ENCODE measurements at places on chromosomes 1 and 21.

DNA sequence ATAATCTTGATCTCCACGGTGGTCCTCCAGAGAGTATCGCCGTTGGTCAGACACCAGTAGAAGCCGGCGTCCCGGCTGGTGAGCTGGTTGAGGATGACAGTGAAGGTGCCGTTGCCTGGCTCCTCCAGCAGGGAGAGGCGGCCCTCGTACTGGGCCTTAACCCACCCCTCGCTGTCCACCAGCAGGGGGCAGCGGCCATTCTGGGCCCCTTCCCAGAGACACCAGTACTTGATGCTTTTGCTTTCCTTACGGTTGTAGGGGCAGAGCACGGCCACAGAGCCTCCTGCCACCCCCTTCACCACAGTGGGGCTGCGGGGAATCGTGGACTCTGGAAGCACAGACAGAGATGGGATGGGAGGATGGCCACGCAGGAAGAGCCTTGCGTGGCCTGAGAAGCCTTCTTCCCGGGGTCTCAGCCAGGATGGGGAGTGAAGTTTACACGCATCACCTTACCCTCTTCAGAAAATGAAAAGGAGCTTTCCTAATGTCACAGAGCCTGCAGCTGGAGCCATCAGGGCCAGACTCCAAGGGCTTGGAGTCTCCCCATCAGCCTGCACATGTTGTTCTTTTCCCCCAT lies 10.7 kb downstream of the PIGR start:
- DNase-seq = no peak

GRCh38 chr1:9882296-9882944 lies 27.6 kb downstream of the CTNNBIP1 start:
- DNase-seq = no peak

DNA sequence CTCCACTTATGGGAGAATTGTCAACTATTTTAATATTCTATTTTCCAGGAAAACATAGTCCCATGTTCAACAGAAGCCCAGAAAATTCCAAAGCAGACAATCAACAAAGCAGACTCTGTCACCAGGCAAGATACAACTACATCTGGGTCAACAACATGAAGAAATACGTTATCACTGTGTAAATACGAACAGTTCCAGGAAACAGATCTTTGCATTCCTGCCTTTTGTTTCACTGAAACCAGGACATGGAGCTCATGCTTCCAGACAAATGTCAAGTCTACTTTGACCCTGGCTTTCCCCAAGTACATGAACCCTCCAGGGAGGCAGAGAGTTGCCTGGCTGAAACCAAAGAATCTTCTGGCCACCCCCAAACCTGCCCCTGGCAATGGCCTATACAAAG lies 106.7 kb downstream of the SETD4 start:
- no peak for DNase-seq

DNA sequence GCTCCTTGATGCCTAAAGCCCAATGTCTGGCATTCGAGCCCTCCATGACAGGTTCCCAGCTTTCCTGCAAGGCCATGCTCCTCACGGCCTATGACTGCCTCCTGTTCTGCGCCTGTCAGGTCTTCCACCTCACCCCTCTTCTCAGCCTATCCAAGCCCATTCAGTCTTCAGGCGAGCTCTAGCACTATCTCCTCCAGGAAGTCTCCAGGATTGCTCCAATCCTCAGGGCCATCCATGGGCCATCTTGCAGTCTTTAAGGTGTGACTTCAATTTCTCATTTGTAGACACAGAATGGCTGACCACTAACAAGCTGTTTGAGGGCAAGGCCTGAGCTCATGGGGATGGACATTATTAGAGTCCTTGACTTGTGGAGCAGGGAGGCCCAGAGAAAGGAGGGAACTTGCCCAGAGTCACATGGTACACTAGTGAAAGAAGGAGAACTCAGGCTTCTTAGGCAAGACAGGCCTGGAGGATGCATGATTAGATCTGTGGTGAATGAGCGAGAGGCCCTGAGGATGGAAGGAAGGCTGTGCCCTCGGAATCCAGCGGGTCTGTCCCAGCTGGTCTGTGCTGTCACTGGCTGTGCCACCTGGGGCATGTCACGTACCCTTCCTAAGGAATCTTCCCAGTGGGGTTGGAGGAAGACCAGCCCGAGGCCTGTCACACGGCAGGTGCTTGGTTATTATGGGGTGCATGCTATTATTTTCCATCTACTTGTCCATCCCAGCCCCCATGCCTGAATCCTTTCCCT lies 1.2 kb upstream of the ACOT11 start:
- no peak for DNase-seq

DNA sequence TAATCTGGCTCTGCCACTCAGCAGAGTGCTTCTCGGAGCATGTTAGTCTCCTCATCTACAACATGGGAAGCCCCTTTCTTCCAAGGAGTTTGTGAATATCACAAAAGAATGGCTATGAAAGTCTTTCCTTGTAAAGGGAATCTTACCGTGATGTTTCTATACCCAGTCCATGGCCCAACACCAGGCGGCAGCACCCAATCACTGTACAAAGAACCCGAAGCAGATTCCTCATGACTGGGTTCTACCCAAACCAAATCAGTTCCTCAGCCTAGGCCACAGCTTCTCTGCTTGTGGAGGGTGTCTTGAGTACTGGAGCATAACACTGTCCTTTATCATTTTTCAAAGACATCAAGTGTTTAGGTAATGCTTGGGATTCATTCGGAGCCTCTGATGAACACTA lies 16.6 kb upstream of the SLFNL1 start:
- no peak for DNase-seq

GRCh38 chr1:12059226-12059625 lies 3.9 kb upstream of the TNFRSF8 start:
- no peak for DNase-seq

DNA sequence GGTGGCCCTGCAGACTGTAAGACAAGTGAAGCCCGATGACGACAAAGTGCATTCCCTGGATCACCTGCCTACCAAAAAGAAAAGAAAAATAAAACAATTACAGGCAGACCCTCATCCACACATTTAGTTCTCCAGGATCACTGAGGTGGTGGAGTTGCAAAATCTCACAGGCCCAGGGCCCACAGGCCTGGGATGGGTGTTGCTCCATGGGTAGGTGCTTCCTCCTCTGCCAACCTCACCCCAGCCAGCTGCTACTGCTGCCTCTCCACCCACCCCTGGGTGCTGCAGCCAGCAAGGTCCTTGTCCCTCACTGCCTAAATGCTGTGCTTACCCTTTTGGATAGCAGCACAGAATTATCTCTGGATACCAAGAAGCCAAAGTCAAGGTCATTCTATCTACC lies 146.4 kb upstream of the GALNT2 start:
- DNase-seq = no peak

GRCh38 chr1:89298461-89298860 lies 25.8 kb upstream of the GBP5 start:
- no peak for DNase-seq

DNA sequence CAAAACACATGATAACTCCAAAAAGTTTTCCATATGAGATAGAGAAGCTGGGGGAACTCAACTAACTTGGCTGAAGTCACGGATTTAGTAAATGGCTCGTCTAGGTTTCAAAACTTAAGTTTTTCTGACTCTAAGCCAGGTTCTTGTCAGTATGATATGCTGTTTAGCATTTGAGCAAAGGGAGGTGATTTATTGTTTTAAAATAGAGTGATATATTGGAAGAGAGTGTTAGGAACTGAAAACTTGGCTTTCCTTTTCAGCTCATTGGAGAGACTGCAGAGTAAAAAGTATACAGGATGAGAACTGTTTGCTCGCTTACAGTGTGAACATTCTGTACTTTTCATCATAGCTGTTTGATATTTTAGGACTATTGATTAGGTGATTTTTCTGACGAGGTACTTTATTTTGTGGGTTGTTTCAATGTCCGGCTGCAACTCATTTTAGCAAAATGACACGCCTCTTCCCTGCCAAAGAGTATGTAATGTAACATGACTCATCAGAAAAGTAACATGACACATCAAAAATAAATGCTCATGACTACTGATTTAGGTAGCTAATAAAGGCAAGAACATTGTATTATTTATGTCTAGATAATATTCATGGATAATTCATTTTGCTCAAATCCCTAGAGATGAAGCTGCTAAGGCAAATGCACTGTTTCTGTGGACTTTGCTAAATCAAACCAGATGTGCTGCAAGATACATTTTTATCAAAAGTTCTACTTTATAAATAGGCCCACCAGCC lies 355.1 kb downstream of the GPATCH2 start:
- DNase-seq = no peak

- DNase-seq = no peak
These were observed 85.7 kb upstream of the CCDC190 start for GRCh38 chr1:162946701-162947100.

- DNase-seq = no peak
These were observed 10.8 kb downstream of the AHDC1 start for GRCh38 chr1:27592931-27593677.

DNA sequence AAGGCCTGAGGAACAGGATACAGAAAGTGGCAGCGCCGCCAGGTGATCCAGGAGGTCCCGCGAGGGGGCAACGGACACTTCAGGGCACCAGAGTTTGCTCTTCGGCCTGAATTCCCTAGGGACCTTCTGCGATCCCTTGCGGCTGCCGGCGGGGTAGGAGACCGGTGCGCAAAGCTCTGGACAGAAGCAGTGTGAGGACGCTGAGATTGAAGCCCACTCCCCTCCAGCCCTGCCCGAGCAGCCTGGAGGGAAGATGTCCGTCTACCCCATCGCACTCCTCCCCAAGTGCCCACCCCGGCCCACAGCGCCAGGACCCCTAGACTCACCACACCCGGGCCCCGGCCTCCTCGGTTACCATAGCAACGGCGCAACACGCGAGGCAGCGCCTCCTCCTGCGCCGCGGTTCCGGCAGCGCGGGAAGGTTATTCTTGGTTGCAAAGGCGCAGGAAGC lies at the start of gene ANKRD45:
ANKRD45 (minus strand) TSS at position 361 of the 451 bp plus-strand sequence. CDS start 10,433 bp downstream, outside the sequence.
- DNase-seq = peak; percentile 80

DNA sequence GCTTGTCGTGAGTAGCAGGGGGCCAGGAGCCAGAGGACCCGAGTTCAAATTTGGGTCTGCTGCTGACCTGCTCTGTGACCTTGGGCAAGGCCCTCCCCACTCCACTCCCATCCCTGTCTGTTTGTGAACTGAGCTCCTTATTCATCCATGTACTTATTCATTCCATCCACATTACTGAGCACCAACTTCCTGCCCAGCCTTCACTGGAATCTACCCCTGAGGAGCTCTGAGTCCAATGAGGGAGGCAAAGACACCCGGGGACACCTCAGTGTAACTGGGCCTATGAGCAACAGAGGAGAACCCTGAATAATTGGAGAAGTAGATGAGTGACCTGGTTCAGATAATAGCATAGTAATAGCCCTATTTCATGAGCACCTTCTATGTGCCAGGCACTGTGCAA lies 8.9 kb downstream of the BSND start:
- DNase-seq = no peak

GRCh38 chr1:22271847-22272801 lies 129.2 kb upstream of the WNT4 start:
- no peak for DNase-seq

- DNase-seq = no peak
These were observed 66.9 kb upstream of the PRDX6 start for GRCh38 chr1:173410133-173410793.

GRCh38 chr1:162169031-162169790 lies 99.7 kb downstream of the NOS1AP start:
- DNase-seq = no peak

DNA sequence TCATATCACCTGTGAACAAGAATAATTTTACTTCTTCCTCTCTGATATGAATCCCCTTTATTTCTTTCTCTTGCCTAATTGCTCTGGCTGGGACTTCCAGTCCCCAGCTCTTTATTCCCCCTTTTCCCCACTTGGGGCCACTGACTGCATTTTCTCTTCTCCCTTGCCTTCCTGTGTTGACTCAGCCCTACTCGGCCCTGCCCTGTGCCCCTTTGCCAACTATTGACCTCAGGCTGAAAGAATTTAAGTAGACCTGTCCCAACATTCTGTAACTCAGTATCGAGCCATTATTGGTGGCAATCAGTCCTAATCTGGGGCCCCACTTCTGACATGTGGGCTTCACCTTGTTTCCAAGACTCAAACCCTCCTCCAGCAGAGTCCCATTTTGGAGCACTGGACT lies 60.6 kb upstream of the STUM start:
- no peak for DNase-seq

GRCh38 chr1:223189903-223190724 lies 47.1 kb upstream of the TLR5 start:
- no peak for DNase-seq

GRCh38 chr1:56137521-56138505 lies 441.6 kb downstream of the PLPP3 start:
- DNase-seq = no peak

DNA sequence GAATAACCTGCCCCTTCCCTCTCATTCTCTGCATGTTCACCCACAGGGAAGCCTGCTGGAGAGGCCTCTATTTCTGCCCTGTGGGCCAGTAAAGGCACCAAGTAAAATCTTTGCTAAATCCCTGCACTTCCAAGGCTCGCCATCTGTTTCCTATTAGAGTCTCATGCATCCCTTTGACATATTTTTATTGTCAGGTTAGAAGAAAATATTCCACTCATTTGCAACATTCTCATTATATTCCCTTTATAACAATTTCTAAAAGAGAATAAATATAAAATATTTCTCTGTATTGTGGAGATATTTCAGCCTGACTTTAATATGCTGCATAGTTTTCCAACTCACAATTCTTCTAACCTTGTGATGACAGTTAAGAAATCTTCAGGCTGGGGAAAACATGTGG lies 340.4 kb upstream of the VAMP3 start:
- no peak for DNase-seq

GRCh38 chr1:184395937-184396480 lies 9.2 kb downstream of the C1orf21 start:
- DNase-seq = no peak

- no peak for DNase-seq
These were observed 133.7 kb downstream of the RUNX1 start for GRCh38 chr21:34915364-34915841.

DNA sequence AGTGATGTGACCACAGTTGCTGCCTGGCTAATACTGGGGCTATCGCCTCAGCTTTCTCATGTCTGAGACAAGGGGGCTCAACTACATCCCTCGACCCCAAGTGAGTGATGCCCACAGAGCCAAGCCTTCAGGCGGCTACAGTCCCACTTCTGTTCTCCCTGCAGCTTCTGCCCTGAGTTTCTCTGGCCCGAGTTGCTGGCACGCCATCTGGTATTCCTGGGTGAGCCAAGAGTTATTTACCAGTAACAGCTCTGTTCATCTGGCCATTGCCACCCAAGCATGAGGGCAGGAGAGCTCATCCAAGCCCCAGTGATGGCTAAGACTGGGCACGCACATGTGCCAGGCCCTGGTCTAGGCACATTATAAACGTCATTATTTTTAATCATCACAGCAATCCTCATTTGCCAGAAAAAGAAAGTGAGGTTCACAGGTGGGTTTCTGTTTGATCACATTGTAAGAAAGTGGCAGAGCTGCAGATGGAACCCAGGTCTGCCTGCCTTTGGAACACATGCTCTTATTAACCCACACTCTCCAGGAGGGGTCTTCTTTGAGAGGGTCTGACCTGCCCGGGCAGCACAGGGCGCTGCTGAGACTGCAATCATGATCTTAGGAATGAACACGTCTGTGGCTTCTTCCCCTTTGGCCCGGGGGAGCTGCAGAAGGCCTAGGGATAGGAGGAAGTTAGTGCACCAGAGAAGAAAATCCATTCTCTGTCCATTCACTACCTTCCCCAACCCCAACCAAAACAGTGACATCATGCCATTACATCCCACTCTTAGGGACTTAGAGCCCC lies 27.5 kb downstream of the KCND3 start:
- no peak for DNase-seq

- no peak for DNase-seq
These were observed 68.9 kb downstream of the LRIG2 start for GRCh38 chr1:113141650-113142473.

Measured in NCI-H2081 (cell line).